SJCRH30 (cell line): ENCODE measurements at places on chromosomes 5 and 9. TPM values are rescaled to one million over a fixed set of nuclear protein-coding genes. Genes with fewer than 3 reads are reported as not detected.

DNA sequence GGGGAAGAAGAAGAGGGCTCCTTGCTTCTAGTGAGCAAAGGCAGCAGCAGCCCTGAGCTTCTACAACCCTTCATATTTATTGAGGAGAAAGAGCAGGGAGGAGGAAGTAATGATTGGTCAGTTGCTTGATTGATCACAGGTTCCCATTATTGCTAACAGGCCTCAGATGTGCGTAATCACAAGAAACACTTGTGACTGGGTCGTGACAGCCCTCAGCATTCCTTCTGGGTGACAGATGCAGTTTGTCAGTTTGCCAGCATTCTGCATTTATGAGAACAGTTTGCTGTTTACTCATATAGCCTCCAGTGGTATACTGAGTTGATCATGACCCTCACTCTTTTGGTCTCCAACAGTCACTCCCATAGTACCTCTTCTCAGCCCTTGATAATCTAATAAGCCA lies 111.5 kb upstream of the TNC start:
- DNase-seq: no peak

POU5F2 gene
- total RNA-seq: 0.41 and 0.91 TPM in 2 replicates

DNA sequence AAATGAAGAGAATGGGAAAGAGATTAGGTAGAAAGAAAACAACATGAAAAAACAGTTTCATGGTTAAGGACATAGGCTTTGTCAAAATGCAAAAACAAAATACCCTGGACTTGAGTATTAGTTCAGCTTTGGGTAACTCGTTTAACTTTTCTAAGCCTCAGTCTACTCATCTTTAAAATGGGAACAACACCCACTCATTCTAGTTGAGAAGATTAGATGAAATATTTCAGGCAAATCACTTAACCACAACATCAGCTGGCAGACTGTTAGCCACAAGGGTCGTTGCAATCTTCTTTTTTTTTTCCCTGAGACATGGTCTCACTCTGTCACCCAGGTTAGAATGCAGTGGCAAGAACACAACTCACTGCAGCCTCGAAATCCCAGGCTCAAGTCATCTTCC lies 185.6 kb downstream of the DCP2 start:
- DNase-seq: no peak

DNA sequence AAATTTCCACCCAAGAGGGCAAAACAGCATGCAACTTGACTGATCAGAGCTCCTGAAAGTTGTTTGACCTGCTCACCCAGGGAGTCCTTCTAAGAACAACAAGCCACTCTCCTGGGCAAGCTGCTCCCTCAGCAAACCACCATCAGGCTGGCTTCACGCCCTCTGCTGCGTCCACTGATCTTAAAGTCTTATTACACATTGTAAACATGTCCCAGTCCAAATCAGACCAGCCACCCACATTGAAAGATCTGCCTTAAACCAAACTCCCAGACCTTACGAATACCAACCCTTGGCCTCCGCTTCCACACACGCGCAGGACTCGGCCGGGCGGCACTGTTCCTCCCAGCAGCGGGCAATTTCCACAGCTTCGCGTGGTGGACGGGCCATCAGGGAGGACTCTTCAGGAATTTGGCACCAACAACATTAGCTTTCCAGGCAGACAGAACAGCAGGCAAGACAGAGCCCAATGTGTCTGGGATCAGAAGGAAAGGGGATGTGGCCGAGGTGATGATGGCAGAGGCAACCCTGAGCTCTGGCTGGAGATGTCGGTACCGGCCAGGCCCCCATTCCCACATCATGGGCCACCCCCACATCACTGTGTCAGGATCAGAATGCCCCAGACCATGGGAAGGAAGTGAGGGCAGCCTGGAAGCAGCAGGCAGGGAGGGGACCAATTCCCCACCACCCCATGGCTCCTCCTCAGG lies 56.8 kb downstream of the SEMA4D start:
- no peak for DNase-seq

DNA sequence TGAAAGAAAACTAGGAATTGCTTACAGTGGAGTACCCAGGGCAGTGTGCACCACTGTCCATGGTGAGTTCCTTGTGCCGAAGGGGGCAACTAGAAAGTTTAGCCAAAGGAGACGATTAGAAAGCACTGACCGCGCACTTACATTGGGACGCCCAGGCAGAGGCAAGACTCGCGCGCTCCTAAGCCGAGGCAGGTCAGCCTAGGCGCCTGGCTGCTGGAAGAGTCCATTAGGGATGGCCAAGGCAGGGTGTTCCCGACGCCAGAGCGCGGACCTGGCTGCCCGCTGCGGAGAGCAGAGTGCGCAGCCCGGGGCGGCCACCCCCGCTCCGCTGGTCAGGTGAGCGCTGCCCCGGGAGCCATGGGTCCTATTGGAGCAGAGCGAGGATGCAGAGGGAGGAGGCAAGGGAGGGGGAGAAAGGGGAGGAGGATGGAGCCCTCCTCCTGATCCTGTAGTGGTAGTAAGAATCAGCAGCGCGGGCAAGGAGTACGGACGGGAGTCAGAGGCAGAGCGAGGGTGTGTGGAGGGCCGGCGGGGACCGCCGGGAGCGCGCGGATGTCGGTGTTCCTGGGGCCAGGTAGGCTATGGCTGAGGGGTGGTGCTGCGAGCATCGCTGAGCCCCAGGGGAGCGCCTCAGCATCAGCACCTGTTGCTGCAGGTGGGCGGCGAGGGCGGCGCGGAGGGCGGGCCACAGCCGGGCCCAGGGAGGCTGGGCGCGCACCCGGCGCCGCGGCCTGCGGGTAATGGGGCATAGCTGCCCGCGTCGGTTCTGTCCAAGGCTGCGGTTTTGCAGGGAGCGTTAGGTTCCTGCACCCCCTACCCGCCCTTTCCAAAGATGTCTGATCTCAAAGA lies at the start of gene ADGRV1:
Gene ADGRV1 (plus strand): TSS at position 454 of the 849 bp plus-strand sequence. CDS start 99 bp downstream, at position 553.
- peak; percentile 95 for DNase-seq

- no peak for DNase-seq
Measured at GRCh38 chr9:2193552-2193951, 178.4 kb downstream of the SMARCA2 start.

- DNase-seq: peak; percentile 14
Measured at GRCh38 chr5:103498211-103498610, 64.4 kb downstream of the NUDT12 start.

GRCh38 chr9:120875954-120876841 lies 790 bp downstream of the PHF19 start:
- DNase-seq: peak; percentile 66

DNA sequence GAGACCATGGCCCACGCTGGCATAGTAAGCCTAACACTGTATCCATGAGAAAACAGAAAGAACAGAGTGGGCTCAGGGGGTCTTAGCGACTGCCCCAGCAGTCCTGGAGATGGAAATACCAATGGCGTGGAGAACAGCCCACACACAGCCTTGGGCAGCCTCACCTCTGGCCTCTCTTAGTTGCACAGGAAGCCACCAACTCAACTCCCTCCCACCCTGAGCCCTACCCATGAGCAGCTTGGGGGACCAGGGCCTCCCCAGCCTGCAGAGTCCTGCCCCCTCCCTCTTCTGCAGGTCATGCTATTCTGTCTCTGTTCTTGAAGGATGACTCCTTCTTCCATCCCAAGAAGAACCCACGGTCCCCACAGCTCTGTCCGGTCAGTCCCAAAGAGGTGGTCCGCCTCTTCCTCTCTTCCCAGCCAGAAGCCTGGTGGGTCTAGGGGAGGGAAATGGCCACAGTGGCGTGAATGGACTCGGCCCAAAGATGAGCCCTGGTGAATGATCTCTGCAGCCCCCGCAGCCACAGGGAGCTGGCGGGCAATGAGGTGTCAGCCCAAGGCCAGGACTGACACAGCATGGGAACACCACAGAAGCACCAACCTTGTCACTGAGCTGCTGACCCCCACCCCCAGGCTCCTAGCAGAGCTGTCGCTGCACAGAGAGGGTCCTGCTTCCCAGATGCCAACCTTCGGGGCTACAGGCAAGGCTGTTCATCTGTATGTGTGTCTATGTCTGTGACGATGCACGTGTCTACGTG lies 131.2 kb downstream of the ROR2 start:
- no peak for DNase-seq

- DNase-seq: no peak
Measured at GRCh38 chr5:19676895-19677294, 311.1 kb downstream of the CDH18 start.
